ENCODE measurements at places on chromosomes 2 and 18.
A peak's percentile ranks its signal among the peaks of the same experiment; 100 is the strongest.

- peak; percentile 71 for DNase-seq
Observed at GRCh38 chr18:2657788-2658458, 2.4 kb downstream of the SMCHD1 start.

GRCh38 chr2:164014068-164014731 is 278.4 kb upstream of the FIGN start:
- no peak for DNase-seq

GRCh38 chr2:25504266-25504665 is 162.5 kb upstream of the DNMT3A start:
- DNase-seq, result no peak

DNA sequence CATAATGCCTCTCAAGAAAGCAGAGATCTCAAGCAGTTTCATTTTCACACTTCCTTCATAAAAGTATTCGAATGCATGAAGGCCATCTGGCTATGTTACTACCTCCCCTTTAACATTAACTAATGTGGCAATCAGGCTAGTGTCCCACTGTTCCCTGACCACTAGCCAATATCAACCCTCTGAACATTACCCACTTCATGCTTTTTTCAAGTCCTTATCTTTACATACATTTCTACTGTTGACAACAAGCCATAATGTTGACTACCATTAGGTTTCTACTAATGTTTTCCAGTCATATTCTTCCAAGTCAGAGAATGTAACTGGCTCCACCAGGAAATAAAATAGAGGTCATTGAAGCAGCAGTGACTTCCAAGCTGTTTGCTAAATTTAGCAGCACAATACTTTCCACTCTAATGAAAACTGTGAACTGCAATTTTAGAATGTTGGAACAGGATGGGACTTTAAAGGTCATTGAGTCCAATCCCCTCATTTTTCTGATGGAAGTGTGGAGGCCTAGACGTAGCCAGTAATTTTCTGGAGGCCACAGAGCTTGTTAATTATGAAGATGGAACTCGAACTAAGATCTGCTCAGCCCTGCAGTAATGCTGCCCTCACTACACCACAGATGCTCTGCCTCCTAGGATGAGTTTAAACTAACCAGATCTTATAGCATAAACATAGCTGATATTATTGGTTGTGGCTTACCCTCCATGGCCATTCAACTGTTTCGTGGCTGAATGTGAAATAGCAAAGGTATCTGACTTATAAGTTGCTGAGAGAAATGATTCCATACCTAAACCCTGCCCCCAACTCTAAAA is 630 bp upstream of the PPP1R1C start:
- no peak for DNase-seq

DNA sequence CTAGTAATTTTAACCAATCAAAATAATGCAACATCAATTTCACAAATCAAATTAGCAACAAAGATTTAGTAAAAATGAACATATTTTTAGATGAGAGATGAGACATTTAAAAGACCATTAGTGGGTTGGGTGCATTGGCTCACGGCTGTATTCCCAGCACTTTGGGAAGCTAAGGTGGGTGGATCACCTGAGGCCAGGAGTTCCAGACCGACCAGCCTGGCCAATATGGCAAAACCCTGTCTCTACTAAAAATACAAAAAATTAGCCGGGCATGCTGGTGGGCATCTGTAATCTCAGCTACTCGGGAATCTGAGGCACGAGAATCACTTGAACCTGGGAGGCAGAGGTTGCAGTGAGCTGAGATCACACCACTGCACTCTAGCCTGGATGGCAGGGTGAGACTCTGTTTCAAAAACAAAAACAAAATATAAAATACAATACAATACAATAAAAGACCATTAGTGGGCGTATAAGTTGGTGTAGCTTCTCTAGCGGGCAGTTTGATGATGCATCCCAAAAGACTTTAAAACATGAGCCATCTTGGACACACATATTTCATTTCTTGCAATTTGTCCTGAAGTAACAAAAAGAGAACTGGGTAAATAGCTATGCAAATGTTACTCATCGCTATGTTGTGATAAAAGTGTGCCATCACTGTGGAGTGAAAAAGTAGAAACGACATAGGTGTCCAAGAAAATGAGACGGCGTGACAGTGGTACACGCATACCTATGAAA is 101.8 kb downstream of the COL6A3 start:
- no peak for DNase-seq

DNA sequence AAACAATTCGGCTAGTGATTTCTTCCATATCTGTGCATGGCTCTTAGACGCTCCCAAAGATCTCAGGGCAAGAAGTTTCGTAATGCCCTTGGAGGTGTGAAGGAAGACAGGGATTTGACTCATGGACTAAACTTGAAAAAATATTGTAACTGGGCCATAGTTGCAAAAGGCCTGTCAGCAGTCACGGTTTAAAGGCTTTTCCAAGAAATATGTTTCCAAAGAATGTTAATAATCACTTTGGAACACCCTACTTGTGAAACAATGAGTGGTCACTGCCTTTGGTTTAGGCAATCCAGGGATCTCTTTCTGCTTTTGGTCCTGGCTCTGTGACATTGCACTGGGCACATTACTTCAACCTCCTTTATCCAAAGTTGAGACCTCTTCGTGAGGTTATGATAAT is 102.5 kb upstream of the RASGRP3 start:
- DNase-seq, result no peak

DNA sequence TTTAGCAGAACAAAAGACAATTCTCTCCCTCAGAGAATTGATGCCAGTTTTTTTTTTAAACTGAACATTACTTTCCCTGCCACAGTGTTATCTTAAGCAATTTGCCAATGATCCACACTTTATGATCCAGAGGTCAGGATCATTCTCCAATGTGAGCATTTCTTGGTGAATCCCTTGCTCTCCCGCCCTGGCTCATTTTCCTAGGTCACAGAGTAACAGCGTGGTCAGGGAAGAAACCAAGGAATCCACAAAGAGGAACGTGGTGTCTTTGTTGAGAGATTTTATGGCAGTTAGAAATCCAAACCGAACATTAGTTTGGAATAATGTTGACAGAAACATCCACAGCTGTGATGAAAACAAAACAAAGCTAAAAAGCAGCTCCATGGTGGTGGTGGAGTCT is 250.3 kb downstream of the TTC32 start:
- DNase-seq, result no peak

- peak; percentile 15 for DNase-seq
Observed at GRCh38 chr18:44996261-44996660, 315.6 kb downstream of the SETBP1 start.

- no peak for DNase-seq
Observed at GRCh38 chr2:45640576-45640975, 10.9 kb upstream of the PRKCE start.

DNA sequence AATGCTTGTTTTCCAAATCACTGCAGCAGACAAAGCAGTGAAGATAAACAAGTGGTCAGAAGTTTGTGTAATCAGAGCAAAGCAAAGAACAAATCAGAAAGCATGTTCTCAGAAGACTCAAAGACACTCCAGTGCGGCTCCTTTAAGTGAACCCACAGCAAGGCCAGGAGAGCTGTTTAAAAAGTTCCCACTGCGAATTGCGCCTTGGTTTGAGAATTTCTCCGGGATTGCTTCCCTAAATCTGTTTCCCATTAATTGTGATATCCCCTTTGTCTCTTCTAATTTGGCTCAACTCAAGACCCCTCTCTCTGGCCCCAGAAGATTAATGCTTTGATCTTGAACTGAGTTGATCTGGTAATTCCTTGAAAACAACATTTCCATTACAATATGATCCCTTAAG is 122.4 kb upstream of the BCL2L11 start:
- DNase-seq, result no peak

- DNase-seq, result no peak
Observed at GRCh38 chr2:221529943-221530652, 42.0 kb downstream of the EPHA4 start.

DNA sequence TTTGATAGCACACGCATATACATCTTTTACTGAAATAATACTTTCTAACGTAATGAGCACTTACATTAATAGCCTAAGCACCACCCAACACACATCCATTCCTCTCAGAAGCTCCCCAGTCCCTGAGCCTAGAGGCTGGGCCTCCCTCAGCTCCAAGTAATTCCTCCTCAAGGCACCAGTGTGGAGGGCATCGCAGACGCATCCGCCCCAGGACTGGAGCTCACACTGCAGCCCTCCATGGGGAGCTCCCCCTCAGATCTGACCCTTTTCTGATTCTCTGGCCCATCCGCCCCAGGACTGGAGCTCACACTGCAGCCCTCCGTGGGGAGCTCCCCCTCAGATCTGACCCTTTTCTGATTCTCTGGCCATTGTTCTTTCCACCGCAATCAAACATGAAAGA is 60.4 kb upstream of the SNTG2 start:
- DNase-seq, result no peak

- DNase-seq, result no peak
Observed at GRCh38 chr2:83595926-83596325, 863.2 kb downstream of the SUCLG1 start.

- DNase-seq, result no peak
Observed at GRCh38 chr18:37674570-37674969, 109.0 kb upstream of the CELF4 start.

GRCh38 chr18:12281861-12282260 is 26.2 kb upstream of the TUBB6 start:
- no peak for DNase-seq

GRCh38 chr18:50706199-50706598 is 113.6 kb downstream of the MRO start:
- no peak for DNase-seq

- no peak for DNase-seq
Observed at GRCh38 chr18:40583671-40584070, 1371.4 kb upstream of the PIK3C3 start.

DNA sequence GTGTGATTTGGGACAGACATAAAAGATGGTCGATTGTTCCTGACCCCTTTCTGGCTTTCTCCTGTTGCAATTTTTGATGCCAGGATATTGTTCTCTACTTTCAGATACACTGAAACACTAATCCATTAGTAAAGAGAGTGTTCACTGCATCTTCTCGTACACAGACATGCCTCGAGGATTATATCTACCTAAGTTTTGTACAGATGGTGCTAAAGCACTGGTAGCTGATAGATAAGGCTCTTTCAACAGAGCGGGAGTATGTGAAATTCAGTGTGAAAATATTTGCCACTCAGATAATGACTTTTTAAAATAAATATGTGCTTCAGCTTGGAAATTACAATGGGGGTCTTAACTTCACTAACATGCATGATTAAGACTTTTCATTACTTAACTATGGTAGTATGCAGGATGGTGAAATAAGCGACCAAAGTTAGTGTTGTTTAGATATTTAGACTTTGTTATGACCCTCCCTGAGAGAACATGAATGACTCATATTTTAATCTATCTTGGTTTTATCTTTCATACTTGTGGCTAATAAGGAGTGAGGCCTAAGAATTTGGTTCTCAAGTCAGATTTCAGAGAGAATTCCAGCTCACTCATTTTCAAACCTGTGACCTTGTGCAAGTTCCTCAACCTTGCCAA is 474.9 kb downstream of the NRXN1 start:
- no peak for DNase-seq

- no peak for DNase-seq
Observed at GRCh38 chr2:109562421-109562820, 51.3 kb downstream of the SEPTIN10 start.

DNA sequence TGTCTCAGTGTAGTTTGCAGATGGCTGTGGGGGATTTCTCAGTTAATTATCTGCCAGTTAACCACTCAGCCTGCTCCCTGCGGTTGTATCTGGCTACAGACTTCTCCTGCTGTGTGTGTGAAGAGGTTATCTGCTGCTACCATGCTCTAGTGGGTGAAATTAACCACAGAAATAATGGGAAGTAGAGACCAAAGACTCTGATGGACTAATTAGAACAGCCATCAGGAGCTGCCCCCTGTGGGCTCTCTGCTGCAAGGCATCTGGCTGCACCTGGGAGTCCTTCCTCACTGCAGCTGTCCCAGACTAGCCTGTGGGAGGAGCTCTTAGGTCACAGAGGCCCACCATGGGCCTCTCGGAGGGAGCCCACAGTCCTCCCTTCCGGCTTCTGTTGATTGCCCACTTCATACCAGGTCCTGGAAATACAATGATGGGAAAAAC is 66.6 kb downstream of the CTIF start:
- DNase-seq, result peak; percentile 10

GRCh38 chr18:22828171-22828570 is 105.0 kb upstream of the RBBP8 start:
- no peak for DNase-seq

- DNase-seq, result no peak
Observed at GRCh38 chr2:231132129-231132528, 7.3 kb upstream of the HTR2B start.

GRCh38 chr2:230586328-230586982 is 126.2 kb upstream of the CAB39 start:
- no peak for DNase-seq

GRCh38 chr2:178075006-178075326 is 2.4 kb upstream of the PDE11A start:
- DNase-seq, result no peak

DNA sequence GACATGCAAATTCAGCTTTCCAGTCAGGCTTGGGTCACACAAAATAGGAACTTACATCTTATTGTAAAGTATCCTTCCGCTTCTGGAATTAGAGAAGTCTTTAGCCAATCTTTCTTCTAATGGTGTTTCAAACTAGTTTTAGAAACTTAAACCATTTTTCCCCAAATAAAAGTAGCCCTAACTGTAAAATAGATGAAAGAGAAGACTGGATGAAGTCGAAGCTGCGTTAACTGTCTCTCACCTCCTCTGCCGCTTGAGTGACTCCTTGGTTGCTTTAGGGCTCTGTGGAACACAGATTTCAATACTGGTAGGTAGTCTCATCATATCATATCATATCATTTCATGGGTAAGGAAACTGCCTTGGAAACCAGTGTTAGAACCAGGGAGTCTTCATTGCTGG is 498.4 kb downstream of the XIRP2 start:
- no peak for DNase-seq

DNA sequence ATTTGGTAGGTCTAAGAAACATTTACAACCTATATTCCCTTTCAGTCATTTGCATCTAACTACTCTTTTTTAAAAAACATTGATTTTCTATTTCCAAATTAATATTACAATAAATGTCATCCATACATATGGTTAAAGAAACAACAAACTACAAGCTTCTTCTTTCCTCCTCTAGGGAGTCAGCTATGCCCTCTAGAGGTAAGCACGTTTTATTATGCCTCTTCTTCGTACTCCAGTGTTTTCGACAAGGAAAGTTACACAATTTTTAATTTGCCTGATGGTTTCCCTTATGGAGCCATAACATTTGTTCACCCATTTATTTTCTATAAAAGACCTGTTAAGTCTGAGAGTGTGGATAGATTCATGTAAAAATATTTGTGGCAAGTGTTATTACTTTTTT is 183.4 kb upstream of the CDH7 start:
- DNase-seq, result peak; percentile 1

- DNase-seq, result no peak
Observed at GRCh38 chr2:236146436-236146835, 21.8 kb downstream of the GBX2 start.
